Sigmoid colon (tissue), 7 donors: ENCODE measurements at places on chromosomes 7 and 10. TPM values are rescaled to one million over a fixed set of nuclear protein-coding genes. Genes with fewer than 3 reads are reported as not detected.

GRCh38 chr7:70590126-70590854 is 541.7 kb upstream of the GALNT17 start:
- H3K4me1 ChIP-seq = peaks cover 2% of the 10 kb centered on the region
- no peaks in the 10 kb centered on the region for H3K36me3 ChIP-seq
- DNase-seq = no peak
- H3K4me3 ChIP-seq = no peak overlapping the region

Gene CPEB3
- 7.2 TPM for total RNA-seq

- DNase-seq = no peak
- no peak overlapping the region for H3K27ac ChIP-seq
- no peaks in the 10 kb centered on the region for H3K36me3 ChIP-seq
- H3K4me3 ChIP-seq = no peak overlapping the region
- no peaks in the 10 kb centered on the region for H3K27me3 ChIP-seq
- no peaks in the 10 kb centered on the region for H3K4me1 ChIP-seq
Measured at GRCh38 chr7:29341156-29341555, 146.6 kb downstream of the CHN2 start.

DNA sequence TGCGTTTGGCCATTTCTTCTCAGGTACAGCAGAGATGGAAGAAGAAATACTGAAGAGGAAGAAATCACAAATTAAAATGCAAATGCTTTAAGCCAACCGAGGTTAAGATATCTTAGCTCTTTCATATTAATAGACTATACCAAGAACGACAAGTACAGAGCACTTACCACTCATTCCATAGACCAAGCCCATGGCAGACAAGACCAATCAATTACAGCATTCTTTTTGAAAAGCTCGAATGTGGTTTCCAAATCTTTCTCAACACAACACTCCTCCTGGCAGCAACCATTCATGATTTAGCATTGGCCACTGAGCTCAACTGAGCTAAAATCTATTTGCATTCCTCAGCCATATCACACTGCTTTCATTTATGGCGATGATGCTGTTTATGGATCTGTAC is 2.7 kb downstream of the ASAH2 start:
- H3K36me3 ChIP-seq = no peaks in the 10 kb centered on the region
- H3K27ac ChIP-seq = no peak overlapping the region

Gene TAS2R5
- total RNA-seq = 3.7 TPM

DNA sequence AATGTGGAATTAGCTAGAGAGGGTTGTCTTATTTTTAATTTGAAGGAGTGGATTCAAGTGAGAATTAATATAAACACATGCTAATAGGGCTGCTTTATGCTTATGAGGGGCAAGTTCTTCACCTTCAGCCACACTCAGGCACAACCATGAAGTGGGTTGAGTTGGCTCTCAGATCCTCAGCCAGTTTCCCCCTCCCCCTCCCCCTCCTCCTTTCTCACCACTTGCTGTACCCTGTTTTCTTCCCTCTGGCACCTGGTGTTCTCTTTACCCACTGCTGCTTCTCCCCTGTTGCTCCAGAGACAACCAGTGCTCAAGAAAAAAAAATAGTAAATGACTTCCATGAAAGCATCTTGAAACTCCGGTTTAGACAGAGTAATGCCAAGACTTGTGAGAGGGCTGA is 1083.3 kb downstream of the CNTNAP2 start:
- no peak overlapping the region for H3K4me3 ChIP-seq
- H3K27me3 ChIP-seq = no peaks in the 10 kb centered on the region
- no peak for DNase-seq
- no peak overlapping the region for H3K27ac ChIP-seq

DNA sequence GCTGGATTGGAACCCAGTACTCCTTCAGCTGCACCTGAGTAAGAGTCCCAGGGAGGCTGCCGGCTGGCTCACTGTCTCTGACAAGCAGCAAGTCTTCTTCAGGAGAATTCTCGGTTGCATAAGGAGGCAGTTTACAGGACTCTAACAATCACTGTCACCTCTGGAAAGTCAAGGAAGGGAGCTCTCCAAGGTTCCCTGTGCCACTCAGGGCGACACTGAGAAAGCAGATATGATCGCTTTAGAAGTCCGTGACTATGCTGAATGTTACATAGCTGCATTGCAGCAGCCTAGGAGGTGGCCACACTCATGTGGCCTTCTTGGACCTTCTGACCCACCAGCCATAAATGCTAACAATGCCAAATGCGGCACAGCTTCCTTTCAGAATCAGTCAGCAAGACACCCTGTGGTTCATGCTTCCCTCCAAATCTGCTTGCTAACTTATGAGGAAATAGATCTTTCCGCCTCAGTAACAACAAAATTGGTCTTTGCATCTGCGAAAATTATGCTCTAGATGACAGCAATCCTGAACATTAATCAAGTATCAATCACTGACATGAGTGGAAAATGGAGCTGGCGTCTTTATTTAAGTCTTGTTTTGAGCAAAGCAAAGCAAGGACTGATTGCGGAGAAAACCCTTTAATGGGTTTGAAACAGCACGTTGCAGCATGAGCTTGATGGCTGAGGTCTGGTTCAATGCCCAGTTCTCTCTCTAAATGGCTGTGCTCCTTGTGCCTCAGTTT is 132.9 kb downstream of the ATXN7L1 start:
- H3K4me1 ChIP-seq = peaks cover 8% of the 10 kb centered on the region
- no peaks in the 10 kb centered on the region for H3K36me3 ChIP-seq
- H3K27me3 ChIP-seq = no peaks in the 10 kb centered on the region
- no peak overlapping the region for H3K27ac ChIP-seq
- DNase-seq = no peak

- H3K4me1 ChIP-seq = no peaks in the 10 kb centered on the region
- H3K27me3 ChIP-seq = no peaks in the 10 kb centered on the region
- no peaks in the 10 kb centered on the region for H3K36me3 ChIP-seq
Measured at GRCh38 chr10:98664329-98665042, 217.8 kb upstream of the HPS1 start.

GRCh38 chr7:32251659-32252058 is 181.5 kb upstream of the PDE1C start:
- H3K36me3 ChIP-seq = no peaks in the 10 kb centered on the region
- H3K27me3 ChIP-seq = no peaks in the 10 kb centered on the region
- no peak overlapping the region for H3K4me3 ChIP-seq

Gene CALHM3
- not detected for total RNA-seq

DNA sequence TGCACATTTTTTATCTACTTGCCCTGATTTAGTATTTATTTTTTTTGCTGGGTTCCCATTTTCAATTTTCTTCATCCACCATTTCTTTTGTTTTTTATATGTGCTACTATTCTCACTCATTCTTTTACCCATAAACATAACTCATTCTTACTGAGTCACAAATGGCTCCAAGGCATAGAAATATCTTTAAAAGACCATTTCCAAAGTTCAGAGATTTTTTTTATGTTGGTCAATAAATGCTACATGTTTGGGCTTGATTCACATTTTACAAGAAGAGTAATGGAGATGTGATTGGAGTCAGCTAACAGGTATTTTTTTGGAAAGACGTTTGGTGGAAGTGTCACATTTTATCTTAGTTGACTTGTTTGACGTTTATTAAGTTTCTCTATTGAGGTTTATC is 1303.2 kb upstream of the LRRTM3 start:
- no peak for DNase-seq
- no peak overlapping the region for H3K4me3 ChIP-seq
- H3K4me1 ChIP-seq = no peaks in the 10 kb centered on the region
- no peaks in the 10 kb centered on the region for H3K36me3 ChIP-seq

GRCh38 chr7:7569081-7569527 is 2.4 kb downstream of the MIOS start:
- DNase-seq = no peak
- no peak overlapping the region for H3K4me3 ChIP-seq
- H3K27ac ChIP-seq = no peak overlapping the region
- no peaks in the 10 kb centered on the region for H3K27me3 ChIP-seq
- H3K36me3 ChIP-seq = no peaks in the 10 kb centered on the region

DNA sequence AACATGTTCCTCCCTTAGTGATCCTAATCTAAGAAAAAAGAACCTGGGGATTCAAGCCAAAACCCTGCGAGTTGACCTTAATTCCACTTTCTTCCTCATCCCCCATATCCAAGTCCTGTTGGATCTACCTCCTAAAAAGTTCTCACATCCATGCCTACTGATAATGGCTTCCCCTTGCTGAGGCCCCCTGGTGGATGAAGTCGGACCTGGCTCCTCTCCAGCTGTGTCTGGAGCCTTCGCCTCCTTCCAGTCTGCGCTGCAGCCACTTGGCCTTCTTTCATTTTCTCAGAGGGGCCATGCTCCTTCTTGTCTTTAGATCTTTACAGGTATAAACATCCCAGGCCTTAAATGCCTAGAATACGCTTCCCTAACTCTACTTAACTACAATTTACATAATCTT is 8.1 kb downstream of the PDE1C start:
- DNase-seq = peak; percentile 66
- no peaks in the 10 kb centered on the region for H3K27me3 ChIP-seq
- H3K36me3 ChIP-seq = no peaks in the 10 kb centered on the region
- H3K4me1 ChIP-seq = peaks cover 21% of the 10 kb centered on the region
- no peak overlapping the region for H3K4me3 ChIP-seq

DNA sequence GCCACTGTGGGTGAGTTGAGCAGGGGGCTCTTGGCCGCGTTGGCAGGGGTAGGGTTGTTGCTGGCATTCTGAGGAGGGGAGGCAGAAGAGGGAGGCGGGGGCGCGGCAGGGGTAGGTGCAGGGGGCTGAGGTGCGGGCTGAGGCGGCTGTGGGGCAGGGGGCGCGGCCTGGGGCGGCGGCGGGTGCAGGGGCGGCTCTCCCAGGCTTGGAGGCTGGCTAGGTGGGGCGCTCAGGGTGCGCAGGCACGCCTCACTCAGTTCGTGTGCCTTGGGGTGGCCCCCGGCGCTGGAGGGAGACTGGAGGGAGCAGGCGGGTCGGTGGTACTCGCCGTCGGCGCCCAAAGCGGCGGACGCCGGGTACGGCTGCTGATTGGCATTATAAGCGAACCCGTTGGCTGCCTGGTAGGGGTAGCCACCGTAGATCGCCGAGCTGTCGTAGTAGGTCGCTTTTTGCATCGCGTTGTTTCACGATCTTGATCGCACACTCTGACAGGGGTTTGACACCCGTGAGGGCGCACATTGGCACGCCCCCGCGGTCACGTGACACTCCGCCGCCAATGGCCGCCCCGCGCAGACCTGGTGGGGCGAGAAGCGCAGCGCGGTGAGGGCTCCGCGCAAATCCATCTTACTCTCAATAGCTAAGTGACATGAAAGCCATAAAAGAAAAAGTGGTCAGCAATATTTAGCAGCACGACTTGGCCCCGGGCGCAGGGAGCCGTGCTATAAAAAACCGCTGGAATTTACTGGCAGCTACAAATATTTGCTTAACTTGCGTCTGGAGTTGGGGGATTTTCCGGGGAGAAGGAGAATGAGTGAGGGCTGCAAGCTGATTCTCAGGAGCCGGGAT is 7.9 kb upstream of the HOXA2 start:
- peak overlapping the region; percentile 38 for H3K4me3 ChIP-seq
- peak overlapping the region; percentile 94 for H3K27ac ChIP-seq
- DNase-seq = peak; percentile 89
- H3K4me1 ChIP-seq = peaks cover 78% of the 10 kb centered on the region
- H3K36me3 ChIP-seq = no peaks in the 10 kb centered on the region

GRCh38 chr10:89129911-89130310 is 77.2 kb downstream of the CH25H start:
- no peaks in the 10 kb centered on the region for H3K4me1 ChIP-seq
- no peak overlapping the region for H3K4me3 ChIP-seq
- DNase-seq = peak; percentile 70
- no peaks in the 10 kb centered on the region for H3K36me3 ChIP-seq
- no peaks in the 10 kb centered on the region for H3K27me3 ChIP-seq

DNA sequence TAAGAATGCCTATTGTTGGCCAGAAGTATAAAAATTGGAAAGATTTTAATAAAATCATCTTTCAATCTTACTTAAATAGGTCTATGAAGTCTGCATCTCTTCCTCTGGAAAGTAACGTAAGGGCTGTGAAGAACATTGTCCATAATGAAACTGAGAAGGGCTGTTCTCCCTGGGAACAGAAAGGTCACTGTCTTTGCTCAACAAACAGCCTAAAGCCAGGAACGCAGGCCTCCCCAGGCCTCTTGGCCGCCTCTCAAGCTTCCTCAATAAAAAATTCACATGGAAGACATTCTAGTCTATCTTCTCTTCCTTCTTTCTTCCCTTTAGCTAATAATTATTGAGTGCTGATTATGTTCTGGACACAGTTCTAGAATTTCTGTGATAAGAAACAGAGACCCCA is 9.1 kb upstream of the IDI2 start:
- no peak for DNase-seq
- no peaks in the 10 kb centered on the region for H3K4me1 ChIP-seq
- no peaks in the 10 kb centered on the region for H3K27me3 ChIP-seq
- H3K36me3 ChIP-seq = no peaks in the 10 kb centered on the region
- H3K4me3 ChIP-seq = no peak overlapping the region
